ENCODE measurements at places on chromosomes 12 and 14.

DNA sequence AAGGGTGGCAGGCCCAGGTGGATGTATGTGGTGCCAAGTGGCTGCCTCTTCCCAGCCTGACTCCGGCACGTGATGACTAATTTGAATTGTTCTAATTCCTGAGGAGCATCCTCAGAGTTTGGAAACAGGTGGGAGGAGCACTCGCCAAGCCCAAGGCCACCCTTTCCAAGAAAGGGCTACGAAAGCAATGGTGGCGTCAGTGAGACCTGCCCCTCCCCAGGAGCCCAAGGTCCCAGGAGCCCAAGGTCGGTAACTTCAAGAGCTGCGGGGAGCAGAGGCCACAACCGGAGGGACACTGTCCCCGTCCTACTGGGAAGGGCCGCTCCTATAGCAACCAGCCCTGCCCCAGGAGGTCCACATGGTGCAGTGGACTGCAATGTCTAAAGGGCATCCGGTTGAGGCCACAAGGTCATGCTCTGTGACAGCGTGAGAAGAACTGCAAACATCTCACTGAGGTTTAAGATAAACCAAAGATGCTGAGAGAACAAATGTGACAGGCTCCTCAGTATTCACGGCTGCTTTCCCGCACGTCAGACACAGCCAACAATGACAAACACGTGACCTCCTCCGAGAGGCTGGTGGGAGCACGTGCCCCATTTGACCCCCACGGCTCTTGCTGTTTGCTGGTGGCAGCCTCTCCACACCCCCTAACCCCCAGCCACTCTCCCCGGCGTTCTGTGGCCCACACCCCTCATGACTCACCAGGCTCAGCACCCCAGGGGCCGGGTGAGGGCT, 79.6 kb downstream of the ITPK1 start:
- peak; percentile 19 for DNase-seq

DNA sequence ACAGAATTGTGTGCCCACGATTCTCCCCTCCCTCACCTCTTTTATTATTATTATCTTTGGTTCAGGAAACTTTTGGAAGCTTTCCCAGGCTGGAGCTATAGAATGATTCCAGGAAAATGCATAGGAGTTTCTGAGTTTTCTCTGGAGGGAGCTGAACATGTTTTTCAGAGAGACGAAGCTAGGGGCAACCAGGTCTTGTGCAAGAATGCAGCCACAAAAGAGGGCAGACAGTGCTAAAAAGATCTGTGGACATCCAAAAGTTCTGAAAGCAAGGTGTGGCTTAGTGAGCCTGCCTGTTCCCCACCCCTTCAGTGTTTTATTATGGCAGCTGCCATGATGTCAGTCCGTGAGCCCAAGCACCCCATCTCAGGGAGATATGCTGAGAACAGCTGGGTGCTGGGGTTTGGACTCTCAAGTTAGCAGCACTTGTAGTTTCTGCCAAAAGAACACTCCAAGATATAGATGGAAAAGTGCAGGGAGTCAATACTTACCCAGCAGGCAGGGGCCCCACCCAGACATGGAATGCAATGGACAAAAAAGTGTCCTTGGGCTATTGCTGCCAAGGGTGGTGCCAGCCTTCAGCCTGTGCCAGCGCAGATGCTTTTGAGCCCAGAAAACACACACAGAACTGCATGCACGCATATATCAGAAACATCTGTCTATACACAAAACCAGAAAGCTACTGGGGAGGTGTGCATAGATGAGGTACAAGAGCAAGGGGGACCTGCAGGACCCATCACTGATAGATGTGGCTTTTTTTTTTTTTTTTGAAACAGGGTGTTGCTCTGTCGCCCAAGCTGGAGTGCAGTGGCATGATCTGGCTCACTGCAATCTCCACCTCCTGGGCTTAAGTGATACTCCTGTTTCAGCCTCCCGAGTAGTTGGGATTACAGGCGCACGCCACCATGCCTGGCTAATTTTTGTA, 17.0 kb upstream of the IRF2BPL start:
- no peak for DNase-seq

DNA sequence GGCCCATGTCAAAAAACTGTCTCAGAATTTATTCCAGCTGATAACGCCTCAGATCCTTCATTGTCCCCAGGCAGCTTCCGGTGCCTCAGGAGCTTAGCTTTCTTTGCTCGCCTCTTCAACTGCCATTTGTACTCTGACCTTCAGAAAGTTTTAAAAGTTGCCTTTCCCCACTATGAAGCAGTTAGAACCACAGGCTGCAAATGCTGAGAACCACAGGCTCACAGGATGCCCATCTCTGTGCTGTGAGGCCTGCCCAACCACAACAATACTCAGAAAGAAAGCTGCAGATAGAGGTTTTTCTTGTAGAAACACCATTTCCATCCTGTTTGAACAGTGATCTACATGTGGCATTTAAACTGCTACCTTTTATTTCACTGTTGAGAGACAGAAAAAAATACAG, 131.1 kb downstream of the PRKCH start:
- DNase-seq: no peak

- peak; percentile 68 for DNase-seq
Observed at GRCh38 chr12:105032703-105033357, 46.7 kb downstream of the NOPCHAP1 start.

- no peak for DNase-seq
Observed at GRCh38 chr14:38866461-38866860, 236.6 kb downstream of the SEC23A start.

GRCh38 chr12:90235642-90236041, 527.0 kb upstream of the ATP2B1 start:
- DNase-seq: peak; percentile 64

DNA sequence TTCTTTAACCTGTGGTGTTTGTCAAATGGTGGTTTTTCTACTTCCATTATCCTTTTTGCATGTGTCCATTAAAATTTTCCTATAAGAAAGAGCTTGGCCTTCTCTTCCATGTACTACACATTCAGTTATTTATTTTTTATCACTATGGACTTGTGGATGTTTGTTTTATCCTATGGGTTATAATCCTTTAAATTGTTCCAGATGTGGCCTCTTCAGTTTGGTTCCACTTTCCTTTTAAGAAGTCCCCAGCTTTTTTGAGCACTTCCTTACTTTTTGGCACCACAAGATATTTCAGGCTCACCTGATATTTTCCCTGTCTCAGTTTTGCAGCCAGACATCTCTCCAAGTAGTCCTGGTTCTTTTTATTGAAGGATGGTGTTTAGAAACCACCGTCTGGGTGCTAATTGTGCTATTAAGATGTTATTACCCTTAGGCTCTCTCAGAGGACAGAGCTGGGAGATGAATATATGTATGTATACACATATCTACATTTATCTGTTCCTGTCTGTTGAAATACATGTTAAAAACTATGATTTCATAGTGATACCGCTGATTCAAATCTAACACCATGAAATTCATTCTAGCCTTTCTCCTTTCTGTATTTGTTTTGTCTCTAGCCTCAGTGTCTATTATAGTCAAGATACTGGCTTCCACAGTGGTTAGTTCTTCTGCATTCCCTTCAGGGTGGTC, 408.5 kb upstream of the RGS6 start:
- DNase-seq: peak; percentile 42

GRCh38 chr12:9391815-9392214, 183.6 kb upstream of the PZP start:
- DNase-seq: no peak

GRCh38 chr12:132170094-132170636, 25.9 kb downstream of the NOC4L start:
- peak; percentile 92 for DNase-seq

GRCh38 chr12:44817687-44818086, 58.4 kb downstream of the NELL2 start:
- DNase-seq: no peak

- DNase-seq: no peak
Observed at GRCh38 chr14:58662759-58663158, 25.0 kb downstream of the DACT1 start.

DNA sequence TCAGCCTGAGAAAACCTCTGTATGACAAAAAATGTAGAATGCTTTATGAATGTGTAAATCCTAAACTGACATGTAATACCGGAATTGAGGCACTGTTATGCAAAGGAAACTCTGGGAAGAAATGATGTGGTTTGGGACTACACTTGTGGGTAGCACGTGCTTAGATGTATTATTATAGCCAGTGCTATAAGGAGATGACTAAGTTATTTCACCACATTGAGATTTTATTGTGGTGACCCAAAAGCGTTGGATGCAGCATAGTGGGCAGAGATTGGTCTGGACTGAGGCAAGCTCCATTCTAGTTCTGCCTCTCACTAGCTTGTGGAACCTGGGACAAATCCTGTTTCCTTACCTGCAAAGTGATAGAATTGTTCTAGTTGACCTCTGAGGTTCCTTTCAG, 172.2 kb downstream of the SNAPC1 start:
- DNase-seq: peak; percentile 86

DNA sequence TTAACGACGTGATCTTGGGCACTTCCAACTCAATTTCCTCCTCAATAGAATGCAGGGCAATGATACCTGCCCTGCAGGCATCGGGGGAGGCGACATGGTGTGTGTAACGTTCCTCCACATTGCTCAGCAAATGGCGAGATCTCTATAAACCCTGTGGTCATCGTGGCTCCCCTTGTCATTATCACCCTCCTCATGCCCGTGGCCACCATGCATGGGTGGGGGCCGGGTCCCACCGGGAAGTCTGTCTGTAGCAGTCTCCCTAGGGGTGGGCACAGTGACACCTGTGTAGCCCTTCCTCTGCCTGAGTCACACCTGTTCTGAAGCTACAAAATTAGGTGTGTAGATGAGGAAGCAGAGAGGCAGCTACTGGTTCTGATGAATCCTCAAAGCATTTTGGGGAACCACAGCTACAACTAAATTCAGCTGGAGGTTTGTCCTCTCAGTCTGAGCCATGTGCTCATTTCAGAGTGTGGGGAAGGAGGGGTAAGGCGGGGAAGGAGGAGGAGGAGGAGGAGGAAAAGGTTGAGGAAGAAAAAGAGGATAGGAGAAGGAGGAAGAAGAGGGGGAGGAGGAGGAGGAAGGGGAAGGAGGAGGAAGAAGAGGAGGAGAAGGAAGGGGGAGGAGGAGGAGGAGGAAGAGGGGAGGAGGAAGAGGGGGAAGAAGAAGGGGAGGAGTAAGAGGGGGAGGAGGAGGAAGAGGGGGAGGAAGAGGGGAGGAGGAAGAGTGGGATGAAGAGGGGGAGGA, 11.0 kb upstream of the CACNA2D4 start:
- DNase-seq: no peak

DNA sequence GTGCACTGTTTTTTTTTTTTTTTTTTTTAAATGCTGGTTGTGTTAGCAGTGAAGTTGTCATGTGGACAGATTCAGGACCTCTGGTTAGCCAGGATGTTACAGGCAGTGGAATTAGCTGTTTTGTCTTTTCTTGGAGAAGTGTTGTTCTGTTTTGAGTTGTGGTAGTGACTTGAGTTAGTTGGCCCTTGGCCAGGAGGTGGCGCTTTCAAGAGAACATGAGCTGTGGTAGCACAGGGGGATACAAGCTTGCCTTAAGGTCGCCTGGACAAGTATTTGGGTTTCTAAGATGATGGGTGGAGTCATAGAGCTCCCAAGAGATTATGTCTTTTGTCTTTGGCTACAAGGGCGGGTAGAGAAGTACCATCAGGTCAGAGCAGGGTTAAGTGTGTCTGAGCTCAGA, 33.3 kb upstream of the CCDC198 start:
- no peak for DNase-seq

DNA sequence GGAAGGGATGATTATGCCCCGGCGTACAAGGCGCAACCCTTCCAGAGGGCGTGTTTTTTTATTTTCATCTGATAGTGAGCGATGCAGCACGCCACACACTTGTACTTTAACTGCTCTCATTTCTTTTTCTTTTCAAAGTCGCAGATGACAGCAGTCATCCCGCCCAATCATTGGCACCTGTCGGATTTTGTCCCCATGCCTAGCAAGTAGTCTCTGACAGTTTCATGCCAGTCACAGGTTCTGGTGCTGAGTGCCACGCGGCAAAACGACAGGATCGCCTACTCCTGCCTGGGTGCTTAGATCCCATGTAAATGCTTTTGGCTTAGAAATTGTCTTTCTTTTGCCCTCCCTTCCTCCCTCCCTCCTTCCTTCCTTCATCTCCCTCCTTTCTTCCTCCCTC, 117.7 kb downstream of the GLT1D1 start:
- DNase-seq: no peak

DNA sequence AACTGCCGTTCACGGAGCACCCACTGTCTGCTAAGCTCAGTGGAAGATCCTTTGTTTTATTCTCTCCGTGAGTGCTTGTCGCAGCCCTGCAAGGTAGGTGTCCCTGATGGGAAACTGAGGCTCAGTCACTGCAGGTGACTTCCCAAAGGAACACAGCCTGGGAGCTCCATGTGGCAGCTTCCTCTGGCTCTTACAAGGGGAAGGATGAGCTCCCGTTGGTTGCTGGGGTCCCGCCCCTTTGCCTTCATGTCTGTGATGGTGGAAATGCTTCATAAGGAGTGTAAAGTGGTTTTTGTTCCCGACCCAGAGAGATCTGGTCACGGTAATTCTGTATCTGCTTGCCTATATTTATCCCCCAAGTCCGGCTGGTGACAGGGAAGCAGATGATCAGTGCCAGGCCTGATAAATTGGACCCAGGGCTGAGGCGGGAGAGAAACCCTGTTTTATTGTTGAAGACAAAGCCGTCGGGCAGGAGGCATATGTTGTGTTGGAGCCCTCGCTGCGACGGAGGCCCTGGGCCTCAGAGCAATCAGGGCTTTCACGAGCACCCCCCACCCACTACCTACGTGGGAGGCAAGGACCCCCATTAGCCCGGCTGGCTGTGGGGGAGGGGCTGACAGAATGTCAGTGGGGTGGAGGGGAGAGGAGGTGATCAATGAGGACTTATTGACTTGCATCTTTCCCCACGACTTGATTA, 91.9 kb downstream of the KIF26A start:
- DNase-seq: no peak

- no peak for DNase-seq
Observed at GRCh38 chr14:57812741-57813140, 53.2 kb downstream of the SLC35F4 start.

- DNase-seq: no peak
Observed at GRCh38 chr12:16323638-16324037, 23.8 kb upstream of the MGST1 start.

Data from fibroblast of mammary gland (primary cell).